ENCODE measurements at places on chromosomes 3 and 15.

DNA sequence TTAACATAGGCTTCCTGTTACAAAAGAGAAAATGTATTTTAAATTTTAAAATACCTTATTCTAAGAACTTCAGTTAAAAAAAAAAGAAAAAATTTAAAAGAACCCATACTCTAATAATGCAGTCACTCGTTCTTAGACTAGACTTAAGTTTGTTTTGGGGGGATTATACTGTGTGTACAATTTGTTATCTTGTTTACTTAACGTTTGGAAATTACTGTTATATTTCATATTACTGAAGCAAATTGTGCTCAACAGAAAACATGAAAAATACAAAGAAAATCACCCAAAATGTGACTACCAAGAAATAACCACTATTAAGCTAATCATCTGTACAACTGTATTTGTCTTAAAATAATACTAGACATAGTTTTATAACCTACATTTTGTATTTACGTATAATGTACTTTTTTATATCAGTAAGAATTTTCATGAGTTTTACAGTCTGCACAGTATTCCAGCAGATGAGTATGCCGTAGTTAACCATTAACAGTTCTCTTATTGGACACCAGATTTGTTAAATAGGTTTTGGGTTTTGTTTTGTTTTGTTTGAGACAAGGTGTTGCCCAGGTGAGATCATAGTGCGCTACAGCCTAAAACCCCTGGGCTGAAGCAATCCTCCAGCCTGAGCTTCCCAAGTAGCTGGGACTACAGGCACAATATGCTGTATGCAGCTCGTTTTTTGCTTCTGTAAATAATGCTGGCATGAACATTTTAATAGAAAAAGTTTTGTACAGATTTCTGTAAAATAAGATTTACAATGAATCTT is 88.8 kb upstream of the CHD2 start:
- DNase-seq: no peak

DNA sequence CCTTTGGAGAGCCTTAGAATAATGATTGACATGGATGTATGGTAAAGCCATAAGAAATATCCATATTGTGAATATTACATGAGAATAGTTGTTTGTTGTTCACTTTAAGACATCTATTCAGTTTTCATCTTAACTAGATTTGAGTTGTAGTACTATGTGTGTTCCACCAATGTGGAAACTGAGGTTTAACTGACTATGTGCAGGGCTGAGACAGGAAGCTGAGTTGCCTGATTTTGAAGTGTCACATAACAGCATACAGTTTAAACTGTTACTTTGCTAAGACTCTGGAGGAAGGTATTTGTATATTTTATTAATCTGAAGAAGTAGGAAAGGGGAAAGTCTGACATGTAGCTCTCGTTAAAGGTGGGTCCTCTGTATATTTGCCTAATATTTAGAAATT is 2.1 kb downstream of the ECT2 start:
- DNase-seq: no peak

GRCh38 chr15:38545179-38545578 is 19.4 kb downstream of the RASGRP1 start:
- peak; percentile 48 for DNase-seq

DNA sequence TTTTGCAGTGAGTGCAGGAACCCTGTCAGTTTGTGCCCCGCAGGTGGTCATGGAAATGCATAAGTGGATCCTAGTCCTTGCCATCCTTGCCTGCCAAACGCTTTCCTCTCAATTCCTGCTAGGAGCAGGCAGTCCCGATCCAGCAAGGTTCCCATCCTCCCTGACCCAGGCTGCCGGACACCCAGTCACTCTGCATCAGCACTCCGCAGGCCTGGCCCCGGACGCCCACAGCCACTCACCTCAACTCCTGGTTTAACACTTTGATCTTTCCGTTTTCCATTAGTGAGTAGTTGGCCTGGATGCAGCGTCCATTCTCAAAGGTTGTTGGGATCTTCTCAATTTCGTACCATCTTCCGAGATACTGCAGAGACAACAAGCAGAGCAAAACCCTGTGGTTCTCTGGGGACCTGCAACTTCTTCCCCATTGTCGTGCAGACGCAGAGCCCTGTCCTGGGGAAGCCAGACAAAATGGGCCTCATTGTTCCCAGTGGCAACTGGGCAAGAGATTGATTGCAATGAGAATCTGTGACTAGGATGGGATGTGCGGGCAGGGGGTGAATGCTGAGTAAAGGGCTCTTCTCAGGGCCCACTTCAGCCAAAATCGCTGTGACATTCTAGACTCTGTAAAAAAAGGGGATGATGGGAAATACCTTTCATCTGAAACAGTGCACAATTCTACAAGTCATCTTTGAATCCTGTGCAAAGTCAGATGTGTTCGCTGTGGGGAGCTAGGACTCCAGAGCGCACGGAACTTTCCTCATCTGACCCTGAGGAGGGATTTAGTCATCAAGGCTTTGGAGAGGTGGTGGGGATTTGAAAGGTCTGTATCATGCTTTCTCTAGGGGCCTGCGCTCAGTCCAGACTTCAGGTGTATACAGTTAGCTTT is 9.9 kb downstream of the APOD start:
- no peak for DNase-seq

GRCh38 chr3:57500506-57500905 is 43.6 kb downstream of the DNAH12 start:
- DNase-seq: no peak

DNA sequence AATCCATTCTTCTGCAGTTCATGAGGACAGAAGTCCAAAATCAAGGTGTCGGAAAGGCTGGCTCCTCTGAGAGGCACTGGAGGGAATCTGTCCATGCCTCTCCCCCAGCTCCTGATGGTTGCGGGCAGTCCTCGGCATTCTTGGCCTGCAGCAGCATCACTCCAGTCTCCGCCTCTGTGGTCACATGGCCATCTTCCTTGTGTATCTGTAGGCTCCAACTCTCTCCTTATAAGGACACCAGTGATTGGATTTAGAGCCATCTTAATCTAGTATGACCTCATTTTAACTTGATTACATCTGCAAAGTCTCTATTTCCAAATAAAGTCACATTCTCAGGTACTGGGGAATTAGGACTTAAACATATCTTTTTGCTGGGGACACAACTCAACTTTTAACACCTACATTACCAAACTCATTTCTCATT is 56.0 kb upstream of the FLNB start:
- peak; percentile 96 for DNase-seq

DNA sequence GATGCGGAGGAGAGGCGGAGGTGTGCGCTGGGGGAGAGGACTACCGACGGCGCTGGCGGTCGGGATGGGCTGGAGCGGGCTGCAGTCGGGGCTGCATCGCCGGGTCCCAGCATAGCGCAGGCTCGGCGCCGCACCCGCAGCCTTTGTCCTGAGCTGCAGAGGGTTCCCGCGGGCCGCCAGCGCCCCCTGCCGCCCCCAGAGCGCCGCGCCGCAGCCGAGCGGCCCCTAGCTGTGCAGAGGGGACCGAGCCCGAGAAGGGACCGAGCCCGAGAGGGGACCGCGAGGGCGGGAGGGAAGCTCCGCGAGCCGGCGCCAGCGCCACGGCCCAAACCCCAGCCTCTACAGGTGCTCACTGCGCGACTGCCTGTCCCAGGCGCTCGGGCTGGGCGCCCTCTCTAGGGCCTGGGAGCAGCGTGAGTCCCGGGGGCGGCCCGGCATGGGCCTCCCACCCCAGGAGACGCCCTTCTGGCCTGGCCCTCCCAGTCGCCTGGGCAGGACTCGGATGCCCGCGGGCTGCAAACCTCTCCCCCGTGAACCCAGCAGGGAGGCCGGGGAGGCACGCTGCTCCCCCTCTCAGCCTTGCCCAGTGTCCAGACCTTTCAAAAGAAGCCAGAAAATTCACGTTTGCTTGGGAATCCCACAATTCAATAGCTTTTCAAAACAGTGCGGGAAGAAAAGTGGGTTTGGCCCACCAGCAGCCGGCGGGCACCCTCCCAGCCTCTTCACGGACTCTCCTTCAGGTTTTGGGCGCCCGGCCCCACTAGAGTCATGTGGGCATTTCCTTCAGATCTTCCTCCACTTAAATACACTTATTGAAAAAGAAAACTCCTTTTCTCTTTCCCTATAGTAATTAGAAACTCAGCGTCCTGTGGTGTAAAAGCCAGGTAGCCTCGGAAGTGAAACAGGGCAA is 134.7 kb downstream of the TPRA1 start:
- DNase-seq: peak; percentile 65

GRCh38 chr3:105791919-105792786 is 76.7 kb downstream of the CBLB start:
- peak; percentile 97 for DNase-seq

DNA sequence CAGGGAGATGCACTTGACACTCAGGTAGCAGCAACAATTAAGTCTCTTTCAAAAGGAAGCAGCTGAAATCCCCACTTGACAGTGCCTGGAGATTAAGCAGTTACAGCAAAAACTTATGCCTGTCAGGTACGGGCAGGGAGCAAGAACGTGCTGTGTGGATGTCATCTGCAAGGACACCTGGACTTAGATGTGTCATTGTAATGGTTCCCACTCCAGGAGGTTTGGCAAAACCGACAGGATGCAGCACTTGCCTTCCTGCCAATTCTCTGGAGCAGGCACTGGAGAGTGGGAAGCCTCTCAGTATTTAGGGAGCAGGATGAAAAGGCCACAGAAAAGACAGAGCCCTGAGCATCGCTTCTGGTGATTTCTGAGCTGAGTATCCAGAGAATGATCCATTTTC is 292.4 kb downstream of the PDCD6IP start:
- DNase-seq: no peak

DNA sequence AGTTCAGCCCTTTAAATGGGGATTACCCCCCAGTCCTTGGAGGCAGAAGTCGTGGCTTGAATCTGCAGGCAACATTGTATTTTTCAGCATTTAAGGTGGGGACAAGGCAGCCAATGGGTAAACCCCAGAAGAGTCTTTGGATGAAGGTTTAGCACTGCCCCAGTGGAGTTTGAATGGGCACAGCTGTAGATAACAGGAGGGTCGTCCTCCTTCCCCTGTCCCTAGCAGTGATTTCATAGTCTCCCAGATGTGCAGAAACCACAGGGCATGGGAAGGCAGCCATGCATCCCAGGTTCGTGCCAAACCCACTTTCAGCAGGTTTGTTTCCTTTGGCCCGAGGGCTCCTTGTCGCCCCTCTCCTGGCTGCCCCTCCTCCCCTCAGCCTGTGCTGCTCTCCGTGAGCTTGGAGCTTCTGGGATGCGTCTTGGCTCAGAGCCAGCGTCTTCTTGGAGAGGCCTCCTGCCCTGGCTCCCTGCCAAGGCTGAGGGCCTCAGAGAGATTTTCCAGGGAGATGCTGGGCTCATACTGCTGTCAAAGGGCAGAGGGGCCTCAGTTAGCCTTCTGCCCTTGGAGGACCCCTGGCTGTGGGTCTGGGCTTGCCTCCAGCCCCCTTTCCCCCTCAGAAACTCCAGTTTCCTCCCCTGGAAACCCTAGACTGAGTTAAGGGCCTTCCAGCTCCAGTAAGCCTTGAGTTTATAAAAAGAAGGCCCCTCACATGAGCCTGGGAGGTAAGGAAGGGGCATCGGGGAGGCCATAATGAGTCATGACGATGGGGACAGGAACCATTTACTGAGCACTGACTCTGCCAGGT is 48.9 kb upstream of the POLG start:
- peak; percentile 32 for DNase-seq

GRCh38 chr3:45496555-45496954 is 98.0 kb upstream of the LIMD1 start:
- DNase-seq: no peak

DNA sequence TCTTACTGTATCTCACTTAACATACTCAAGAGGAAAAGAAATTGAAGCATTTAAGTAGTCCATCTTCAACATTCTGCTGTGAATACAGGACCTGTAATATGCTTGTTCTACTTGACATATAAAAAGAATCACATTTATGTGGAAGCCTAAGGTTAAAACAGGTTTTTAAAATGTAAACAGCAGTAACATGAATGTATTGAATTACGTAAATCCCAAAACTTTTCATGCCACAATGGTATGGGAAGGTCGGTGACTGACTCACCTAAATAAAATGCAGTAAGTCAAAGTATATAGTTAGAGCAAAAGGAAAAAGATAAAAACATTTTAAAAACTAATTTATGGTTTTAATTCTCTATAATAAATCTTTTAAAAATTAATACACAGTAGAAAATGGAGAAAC is 115.7 kb upstream of the TJP1 start:
- peak; percentile 56 for DNase-seq

DNA sequence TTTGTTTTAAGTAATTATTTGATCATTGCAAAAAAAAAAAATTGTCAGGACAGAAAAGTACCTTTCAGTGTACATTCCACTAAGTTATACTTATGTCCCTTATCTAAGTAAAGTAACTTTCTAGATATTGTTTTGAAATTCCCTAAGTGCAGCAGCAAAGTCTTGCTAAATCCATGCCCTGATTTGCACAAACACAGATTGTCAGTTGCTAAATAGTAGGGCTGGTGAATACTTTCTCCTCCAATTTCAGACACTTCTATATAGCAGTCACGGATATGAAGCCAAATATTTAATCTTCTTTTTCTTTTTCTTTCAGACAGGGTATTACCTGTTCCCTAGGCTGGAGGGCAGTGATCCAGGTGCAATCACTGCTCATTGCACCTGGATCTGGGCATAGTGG is 12.9 kb downstream of the LRRC2 start:
- no peak for DNase-seq

- DNase-seq: no peak
These were observed 32.1 kb downstream of the SCAP start for GRCh38 chr3:47443611-47443995.

DNA sequence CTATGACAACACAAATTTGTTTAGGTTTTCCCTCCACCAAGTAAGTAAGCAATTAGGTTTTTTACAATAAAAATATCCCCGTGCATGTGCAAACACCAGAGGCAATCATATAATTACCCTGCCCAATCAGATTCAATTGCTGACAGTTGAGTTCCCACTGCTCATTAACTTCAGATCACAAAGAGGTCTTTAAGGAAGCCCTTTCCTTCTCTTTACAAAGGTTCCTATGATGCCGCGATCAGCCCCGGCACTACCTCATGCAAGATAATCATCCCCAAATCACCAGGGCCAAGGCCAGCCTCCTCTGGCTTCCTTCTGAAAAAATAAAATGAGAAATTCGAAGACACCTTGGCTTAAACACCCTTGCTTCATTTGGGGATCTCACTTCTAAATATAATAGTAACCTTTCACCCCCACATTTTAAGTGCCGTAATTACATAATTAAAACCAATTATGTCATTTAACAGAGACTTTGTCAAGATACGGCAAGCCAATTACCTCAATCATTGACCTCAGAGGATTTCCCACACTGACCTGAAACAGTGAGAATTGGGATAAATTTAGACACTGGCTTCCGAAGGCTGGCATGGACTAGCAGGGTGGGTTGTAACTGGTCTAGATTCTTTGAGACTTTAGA is 121.3 kb upstream of the WNT5A start:
- DNase-seq: no peak

DNA sequence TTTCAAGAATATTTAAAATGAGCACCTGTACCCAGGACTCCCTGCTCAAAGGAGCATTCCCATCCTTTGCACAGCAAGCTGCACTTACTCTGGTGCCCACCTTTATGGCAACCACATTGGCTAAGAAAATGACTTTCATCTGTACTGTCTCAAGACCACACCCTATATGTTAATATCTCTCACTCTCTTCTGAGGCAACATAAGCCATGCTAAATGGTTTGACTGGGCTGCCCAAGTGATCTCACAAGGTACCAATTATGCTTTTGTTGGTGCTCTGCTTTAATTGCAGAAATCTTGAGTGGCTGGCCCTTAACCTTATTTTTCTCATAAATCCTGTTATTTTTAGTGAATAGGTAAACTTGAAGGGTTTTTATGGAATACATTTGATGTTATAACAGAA is 17.7 kb downstream of the RYK start:
- DNase-seq: no peak

All from EH (cell line).